ENCODE measurements at places on chromosomes 5 and 9.
A peak's percentile ranks its signal among the peaks of the same experiment; 100 is the strongest.

GRCh38 chr5:2887481-2888348 is 136.2 kb upstream of the IRX2 start:
- H3K27me3 ChIP-seq = no peaks in the 10 kb centered on the region
- no peaks in the 10 kb centered on the region for H3K4me1 ChIP-seq
- no peak overlapping the region for H3K4me3 ChIP-seq
- H3K27ac ChIP-seq = no peak overlapping the region
- DNase-seq = no peak
- no peaks in the 10 kb centered on the region for H3K36me3 ChIP-seq

- peak within 1 kb of the TSS; percentile 94 for H3K4me3 ChIP-seq
- H3K27ac ChIP-seq = peak within 1 kb of the TSS; percentile 92
- peak; percentile 94 for DNase-seq
These were observed at the start of gene B4GALT7 for GRCh38 chr5:177599731-177600507. B4GALT7 (plus strand) TSS chr5:177600132; CDS start chr5:177600211, 79 bp downstream.

GRCh38 chr5:80781356-80781755 is 126.6 kb upstream of the DHFR start:
- no peaks in the 10 kb centered on the region for H3K27me3 ChIP-seq
- DNase-seq = no peak
- no peak overlapping the region for H3K27ac ChIP-seq
- H3K36me3 ChIP-seq = peaks cover 10% of the 10 kb centered on the region
- H3K4me3 ChIP-seq = no peak overlapping the region
- peaks cover 24% of the 10 kb centered on the region for H3K4me1 ChIP-seq

- H3K36me3 ChIP-seq = no peaks in the 10 kb centered on the region
- H3K4me1 ChIP-seq = no peaks in the 10 kb centered on the region
- H3K27me3 ChIP-seq = no peaks in the 10 kb centered on the region
- H3K4me3 ChIP-seq = no peak overlapping the region
- H3K27ac ChIP-seq = no peak overlapping the region
- DNase-seq = no peak
These were observed 183.2 kb upstream of the PDE4D start for GRCh38 chr5:60076746-60077145.

DNA sequence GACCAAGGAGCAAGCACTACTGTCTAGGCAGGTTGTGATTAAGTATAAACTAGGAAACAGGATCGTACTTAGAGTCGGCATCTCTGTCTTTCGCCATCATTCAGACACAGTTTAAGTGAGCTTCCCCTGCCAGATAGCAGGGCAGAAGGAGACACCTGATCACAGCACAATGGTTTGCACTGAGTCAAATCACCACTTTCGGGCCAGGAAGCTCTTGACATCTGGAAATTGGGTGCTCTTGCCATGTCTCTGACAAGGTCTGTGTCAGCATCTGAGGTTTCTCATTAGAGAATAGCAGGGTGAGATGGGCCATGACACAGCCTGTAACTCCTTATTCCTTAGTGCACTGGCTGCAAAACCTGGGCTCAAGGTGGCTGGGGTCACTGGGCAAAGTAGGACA is 8.3 kb downstream of the ADRB2 start:
- no peaks in the 10 kb centered on the region for H3K36me3 ChIP-seq
- no peak for DNase-seq
- H3K4me3 ChIP-seq = no peak overlapping the region
- peak overlapping the region; percentile 2 for H3K27ac ChIP-seq
- H3K27me3 ChIP-seq = peaks cover 25% of the 10 kb centered on the region
- peaks cover 15% of the 10 kb centered on the region for H3K4me1 ChIP-seq
